ENCODE measurements at places on chromosomes 4 and X. TPM values are rescaled to one million over a fixed set of nuclear protein-coding genes. Genes with fewer than 3 reads are reported as not detected.

The MAGED4 gene
- 33.4 TPM for polyA plus RNA-seq

GRCh38 chr4:139628184-139629012 is 37.2 kb upstream of the MGST2 start:
- H3K27ac ChIP-seq, result no peak overlapping the region
- no peak overlapping the region for H3K4me3 ChIP-seq
- no peaks in the 10 kb centered on the region for H3K4me1 ChIP-seq
- H3K36me3 ChIP-seq, result no peaks in the 10 kb centered on the region
- no peak for DNase-seq

The PAGE5 gene
- polyA plus RNA-seq, result not detected

DNA sequence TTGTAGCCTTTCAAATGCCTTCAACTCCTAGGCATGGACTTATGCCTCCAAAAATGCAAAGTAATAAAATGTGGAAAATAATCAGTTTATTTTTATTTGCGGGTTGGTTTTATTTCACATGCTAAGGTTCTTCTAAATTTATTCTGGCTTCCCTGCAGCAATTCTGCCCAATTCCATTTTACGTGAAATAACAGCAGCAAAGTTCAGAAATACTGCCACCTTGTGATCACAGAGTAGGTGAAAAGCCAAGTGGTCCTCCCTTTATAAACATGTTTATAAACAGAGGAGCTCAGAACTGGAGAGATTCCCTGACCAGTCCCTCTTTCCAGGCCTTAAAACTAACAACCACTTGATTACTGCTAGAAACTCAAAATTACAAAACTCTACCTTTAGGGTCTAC is 14.7 kb upstream of the DCHS2 start:
- no peaks in the 10 kb centered on the region for H3K4me1 ChIP-seq
- no peak overlapping the region for H3K27ac ChIP-seq
- peak; percentile 9 for DNase-seq
- no peak overlapping the region for H3K4me3 ChIP-seq

DNA sequence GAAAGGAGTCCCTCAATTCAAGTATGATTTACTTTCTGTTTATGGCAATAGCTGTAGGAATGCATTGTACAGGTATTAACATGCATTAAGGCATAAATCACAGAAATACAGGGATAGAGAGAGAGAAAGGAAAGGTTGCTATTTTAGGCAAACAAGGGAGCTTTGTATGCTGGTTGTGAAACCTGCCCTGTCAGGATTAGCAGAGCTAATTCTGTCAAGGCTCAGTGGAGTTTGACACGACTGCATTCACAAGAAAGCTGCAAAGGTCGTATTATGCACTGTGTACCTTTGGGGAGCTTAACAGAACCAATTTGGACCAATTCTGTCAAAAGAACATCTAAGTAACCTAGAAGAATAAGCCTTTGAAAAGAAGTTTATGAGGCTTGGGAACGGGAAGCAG is 239.3 kb downstream of the GRIA2 start:
- no peaks in the 10 kb centered on the region for H3K27me3 ChIP-seq
- DNase-seq, result no peak
- H3K36me3 ChIP-seq, result no peaks in the 10 kb centered on the region
- H3K27ac ChIP-seq, result no peak overlapping the region
- H3K4me1 ChIP-seq, result no peaks in the 10 kb centered on the region

The COQ2 gene
- polyA plus RNA-seq, result 23.8 TPM

The PRRG3 gene
- 0.03 TPM for polyA plus RNA-seq

The CYP2U1 gene
- 12.0 TPM for polyA plus RNA-seq

Measured in fibroblast of lung (primary cell).